ENCODE measurements at places on chromosomes 11 and 22.

- DNase-seq: no peak
Measured at GRCh38 chr11:111665777-111666176, 63.5 kb downstream of the SIK2 start.

DNA sequence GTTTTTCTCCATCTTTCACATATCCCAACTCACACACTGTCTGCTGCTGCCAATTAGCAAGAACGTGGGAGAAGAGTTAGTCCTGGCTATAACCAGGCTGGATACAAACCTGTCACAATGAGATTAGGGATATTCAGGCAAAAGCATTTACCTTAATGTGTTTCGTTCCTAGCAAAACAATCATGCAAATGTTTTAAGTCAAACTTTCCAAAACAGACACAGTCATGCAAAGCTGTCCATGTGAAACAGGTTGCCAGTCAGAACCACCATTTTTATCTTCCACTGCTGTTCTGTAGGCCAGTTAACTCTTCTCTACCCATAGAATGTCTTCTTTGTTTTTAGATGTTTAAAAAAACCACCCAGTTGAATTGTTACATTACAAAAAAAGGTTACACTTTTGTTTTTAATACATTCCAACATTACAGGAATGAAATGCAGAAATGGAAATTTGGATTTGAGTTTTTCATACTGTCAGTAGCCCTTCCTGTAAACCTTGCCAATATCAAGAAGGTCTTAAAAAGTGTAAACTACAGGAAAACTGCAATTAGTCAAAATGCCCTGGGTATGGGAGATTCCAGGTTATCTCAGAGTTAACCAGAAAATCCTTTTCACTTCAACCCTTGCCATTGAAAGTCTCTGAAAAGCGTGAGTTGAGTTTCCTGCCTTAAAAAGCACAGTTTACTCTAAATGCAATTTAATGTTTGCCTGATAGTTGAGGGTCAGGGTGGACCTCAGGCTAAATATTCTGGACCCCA lies 34.2 kb upstream of the LDLRAD3 start:
- DNase-seq: no peak

DNA sequence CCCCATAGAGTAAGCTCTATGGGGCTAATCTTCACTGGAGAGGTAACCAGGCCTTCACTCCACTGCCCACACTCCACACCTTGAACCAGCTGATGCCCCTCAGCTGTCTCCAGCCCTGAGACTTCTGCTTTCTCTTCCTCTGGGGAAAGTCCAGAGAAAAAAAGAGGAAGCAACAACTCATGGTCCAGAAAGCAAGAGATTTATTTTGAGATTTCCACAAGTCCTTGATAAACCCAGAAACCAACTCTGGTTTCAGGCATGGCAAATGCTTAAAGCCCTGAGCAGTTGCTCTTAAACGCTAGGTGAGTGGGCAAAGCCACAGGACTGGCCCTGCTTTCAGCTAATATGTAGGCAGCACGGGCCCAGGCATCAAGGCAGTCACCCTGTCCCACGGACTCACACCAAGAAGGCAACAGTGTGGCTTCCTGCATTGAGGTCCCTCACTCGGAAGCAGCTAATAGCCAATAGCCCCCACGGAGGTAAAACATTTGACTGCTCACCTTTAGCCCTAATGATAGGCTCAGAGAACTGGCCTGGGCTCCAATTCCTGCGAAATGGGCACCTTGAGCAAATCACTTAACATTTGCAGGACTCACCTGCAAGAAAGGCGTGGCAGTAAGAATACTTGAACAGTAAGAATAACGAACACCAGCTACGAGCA lies 4.3 kb downstream of the CYB561A3 start:
- DNase-seq: no peak

GRCh38 chr11:73360743-73361369 lies 15.3 kb upstream of the RELT start:
- no peak for DNase-seq
